ENCODE measurements at places on chromosomes 1 and 21.

GRCh38 chr1:53687901-53688300 is 51.1 kb downstream of the GLIS1 start:
- no peak for DNase-seq

GRCh38 chr1:41918450-41919043 is at the start of gene HIVEP3:
Gene HIVEP3 (minus strand): TSS chr1:41918922.
- no peak for DNase-seq

DNA sequence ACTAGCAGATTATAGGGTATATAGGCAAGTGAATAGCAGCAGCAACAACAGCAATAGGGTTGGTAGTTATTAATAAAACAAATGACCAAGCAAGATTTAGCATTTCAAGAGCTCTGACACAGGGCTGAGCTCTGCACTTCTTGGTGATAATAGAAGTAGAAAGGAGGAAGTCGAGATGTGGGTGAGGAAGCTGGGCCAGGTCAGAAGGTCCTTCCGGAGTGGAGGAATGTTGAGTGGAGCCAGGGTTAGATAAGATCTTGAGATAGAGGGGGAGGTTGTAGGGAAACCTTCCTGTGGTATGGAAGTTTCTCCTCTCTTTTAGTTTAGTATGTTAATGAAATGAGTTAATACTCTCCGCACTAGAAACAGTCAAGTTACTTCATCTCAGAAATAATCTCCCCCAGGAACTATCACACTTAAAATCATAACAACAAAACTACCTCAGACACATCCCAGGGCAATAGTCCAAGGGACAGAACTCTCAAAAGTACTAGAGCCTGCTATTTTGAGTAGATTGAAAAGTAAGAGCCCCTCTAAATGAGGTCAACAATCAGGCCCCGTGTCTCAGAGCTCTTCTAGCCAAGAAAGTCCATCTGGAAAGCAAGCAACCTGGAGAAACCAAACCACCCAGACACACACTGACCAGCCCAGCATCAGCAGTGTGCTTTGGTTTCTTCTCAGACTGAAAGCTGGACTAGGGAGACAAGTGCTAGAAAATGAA is 45.4 kb upstream of the ATP1B1 start:
- no peak for DNase-seq

DNA sequence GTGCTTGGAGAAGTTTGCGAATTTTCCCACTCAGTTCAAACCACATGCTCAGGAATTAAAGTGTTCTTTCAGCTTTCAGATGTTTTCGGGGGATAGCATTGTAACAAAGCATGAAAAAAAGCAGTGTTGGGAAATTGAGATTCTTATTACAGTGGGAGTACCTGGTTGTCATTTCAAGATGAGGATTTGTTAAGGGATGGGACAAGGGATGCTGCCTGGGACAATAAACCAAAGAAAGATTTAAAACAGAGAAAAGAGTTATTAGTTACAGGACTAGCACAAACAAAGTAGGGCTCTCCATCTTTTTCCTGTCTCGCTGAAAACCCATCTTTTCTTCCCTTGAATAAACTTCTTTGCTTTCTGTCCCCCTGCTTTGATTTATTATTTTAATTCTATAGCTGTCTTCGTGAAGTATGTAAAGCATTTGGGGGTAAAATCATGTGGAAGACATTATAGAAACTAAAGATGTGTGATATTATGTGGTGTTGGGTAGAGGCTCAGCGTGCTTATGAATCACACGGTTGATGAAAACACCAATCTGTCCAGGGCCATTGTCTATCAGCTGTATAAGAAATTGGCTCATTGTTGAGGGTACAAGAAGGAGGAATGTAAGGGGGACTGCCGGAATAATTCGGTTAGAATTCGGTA is 277.6 kb downstream of the KIF26B start:
- DNase-seq, result no peak

GRCh38 chr1:76257823-76258222 is 183.3 kb downstream of the ST6GALNAC3 start:
- no peak for DNase-seq

Data from stimulated activated naive B cell treated with anti-CD40 and anti-IgM and Interleukin-4, amounts not matched to agents 10 μg/mL and 1 μg/mL and 100 μg/mL, for 72 hours (primary cell).